ENCODE measurements at places on chromosomes 1 and 21. TPM values are rescaled to one million over a fixed set of nuclear protein-coding genes. Genes with fewer than 3 reads are reported as not detected.

DNA sequence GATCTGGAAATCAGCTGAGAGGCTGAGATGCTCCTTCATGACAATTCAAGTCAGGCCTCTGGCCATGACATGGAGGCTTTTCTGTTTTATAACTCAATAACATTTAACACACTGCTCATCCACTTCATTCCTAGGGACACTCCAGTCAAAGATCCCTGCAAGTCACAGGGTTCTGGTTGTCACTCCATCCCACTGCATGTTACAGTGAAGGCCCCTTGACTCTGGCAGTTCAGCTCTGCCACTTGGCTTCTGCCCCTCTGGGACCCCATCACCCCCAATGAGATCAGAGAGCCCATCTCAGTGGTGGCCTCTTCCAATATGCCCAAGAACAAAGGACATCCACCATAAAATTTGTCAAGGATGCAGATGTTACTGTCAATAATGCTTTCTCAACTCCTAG lies 10.0 kb upstream of the FAM110D start:
- no peak for DNase-seq
- no peaks in the 10 kb centered on the region for H3K36me3 ChIP-seq
- H3K4me3 ChIP-seq = no peak overlapping the region
- no peak overlapping the region for H3K27ac ChIP-seq
- peaks cover 7% of the 10 kb centered on the region for H3K4me1 ChIP-seq

DENND2C gene
- 2.3 TPM for total RNA-seq

GRCh38 chr1:20790785-20791184 lies 3.7 kb upstream of the HP1BP3 start:
- DNase-seq = no peak
- H3K4me1 ChIP-seq = peaks cover 4% of the 10 kb centered on the region
- no peak overlapping the region for H3K4me3 ChIP-seq
- H3K27me3 ChIP-seq = no peaks in the 10 kb centered on the region
- H3K36me3 ChIP-seq = no peaks in the 10 kb centered on the region
- H3K27ac ChIP-seq = no peak overlapping the region

GRCh38 chr21:23543333-23543732 lies 2063.9 kb downstream of the MRPL39 start:
- no peaks in the 10 kb centered on the region for H3K27me3 ChIP-seq
- no peak overlapping the region for H3K4me3 ChIP-seq
